Right ventricle myocardium superior (tissue), 1 donor: ENCODE measurements at places on chromosomes 7 and 10. TPM values are rescaled to one million over a fixed set of nuclear protein-coding genes. Genes with fewer than 3 reads are reported as not detected.
A peak's percentile ranks its signal among the peaks of the same experiment; 100 is the strongest.

DNA sequence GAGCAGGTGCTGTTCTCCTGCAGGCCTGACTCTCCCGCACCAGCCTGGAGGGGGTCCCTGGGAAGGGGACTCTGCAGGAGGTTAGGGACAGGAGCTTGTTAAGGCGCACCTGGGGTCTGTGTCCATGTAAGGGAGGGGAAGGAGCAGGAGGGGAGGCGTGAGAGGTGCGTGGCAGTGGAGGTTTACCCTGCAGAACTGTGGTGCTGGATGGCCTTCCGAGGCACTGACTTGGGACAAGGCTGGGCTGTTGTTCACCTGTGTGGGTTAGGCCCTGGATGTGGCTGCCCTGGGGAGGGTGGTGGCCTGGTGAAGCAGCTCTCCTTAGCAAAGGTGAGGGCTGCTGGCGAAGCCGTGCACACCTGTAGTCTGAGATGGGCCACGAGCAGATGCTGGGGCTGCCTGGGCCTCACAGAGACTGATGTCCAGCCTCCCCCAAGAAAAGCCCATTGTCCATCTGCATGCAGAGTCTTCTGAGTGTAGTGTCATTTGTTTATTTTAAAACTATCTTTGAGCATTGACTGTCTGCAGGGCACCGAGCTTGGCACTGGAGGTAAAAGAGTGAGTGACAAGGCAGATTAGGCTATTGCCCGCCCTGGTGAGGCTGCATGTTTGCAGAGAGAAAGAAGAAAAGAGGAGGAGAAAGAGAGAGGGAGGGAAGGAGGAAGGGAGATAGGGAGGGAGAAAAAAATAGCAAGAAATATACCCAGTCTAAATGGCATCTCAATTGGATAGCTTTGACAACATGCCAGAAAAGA is 225.3 kb downstream of the GLRX3 start:
- no peak for DNase-seq

DNA sequence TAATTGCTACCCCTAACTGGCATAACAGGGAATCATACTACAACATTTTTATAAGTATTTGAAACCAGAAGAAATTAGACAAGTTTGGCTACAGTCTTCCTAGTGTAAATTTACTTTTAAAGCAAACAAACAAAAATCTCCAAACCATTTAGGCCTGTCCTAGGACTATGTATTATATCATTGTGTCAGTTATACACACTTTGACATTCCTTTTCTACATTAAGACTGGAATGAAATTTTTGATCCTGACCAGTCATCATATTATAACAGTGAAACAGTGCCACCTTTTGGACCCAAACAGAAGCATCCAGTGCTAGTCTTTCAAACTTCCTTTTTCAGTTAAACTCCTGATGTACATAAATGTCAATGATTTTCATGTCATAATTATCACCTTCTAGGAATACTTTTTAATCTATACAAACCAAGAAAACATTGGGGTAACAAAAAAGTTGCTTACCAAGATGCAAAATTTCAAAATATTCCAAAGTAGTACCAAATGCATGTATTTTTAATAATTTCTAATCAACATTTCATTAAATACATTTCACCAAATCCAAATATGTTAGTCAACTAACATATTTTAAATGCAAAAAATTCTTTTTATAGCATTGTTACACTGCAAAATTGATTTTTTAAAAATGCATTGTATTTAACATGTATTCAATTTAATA is 75.7 kb downstream of the IMMP2L start:
- no peak for DNase-seq

The CYP2C8 gene
- total RNA-seq, result 0.22 TPM

The GALNT17 gene
- 72.1 TPM for total RNA-seq

- no peak for DNase-seq
These were observed 20.1 kb downstream of the RUNDC3B start for GRCh38 chr7:87648316-87648715.

The ZNF485 gene
- total RNA-seq, result 1.4 TPM

DNA sequence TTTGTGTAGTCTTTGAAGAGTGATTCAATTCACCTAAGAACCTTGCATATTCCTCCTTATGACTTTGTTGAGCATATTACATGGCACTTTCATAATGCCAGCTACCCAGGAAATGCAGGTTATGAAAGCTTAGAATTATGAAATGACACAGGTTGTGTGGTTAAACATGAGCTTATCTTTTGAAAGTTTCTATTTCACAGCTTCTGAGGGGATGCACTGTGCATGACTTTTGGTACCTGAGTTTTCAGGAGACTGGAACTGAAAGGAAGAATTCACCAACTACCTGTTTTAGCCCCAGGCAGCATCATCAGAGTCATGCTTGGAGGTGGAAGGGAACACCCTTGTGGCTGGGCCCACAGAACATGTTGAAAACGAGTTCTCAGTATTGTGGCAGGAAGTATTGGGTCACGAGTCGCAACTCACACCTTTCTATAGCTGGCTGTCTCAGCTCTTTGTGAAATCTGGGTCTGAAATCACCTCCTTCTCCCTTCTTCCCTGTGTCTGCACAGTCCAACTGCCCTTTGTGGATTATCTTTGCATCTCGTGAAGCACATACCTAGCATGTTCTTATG is 228.2 kb downstream of the PTEN start:
- no peak for DNase-seq

GRCh38 chr7:19401461-19401860 is 256.2 kb upstream of the FERD3L start:
- DNase-seq, result no peak

GRCh38 chr7:23863209-23863787 is 153.3 kb downstream of the STK31 start:
- no peak for DNase-seq

DNA sequence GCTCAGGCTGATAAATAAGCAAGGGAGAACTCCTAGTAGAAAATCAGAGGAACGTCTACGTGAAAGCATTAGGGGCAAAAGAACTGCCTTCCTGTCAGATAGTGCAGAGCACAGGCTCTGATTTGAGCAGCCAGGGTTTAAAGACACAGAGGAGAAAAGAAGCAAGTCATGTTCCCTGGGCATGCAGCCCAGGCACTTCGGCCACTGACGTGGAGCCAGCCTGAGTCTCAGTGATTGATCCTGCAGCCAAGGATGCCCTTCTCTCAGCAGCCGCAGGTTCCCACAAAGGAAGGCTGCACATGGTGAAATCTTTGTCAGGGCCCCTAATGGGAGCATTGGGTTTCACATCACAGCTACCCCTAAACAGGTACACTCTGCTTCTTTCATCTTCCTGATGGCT is 161.7 kb upstream of the HPS1 start:
- DNase-seq, result peak; percentile 48

The NUP205 gene
- total RNA-seq, result 13.0 TPM

DNA sequence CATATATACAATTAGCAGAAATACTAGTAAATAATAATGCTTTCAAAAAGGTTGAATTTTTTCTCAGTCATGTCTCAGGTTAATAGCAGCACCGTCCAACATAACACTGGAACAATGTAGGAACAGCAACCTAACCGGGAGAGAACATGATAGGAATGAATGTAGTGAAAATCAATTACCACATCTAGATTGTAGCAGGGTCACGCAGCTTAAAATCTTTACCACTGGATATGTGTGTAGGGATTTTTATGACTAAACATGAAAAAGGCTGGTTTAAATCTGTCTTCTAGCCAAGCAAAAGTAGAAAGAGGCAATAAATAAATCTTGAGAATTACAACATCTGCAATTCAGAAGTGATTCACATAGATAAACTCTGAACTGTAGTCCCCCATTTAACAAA is 326.0 kb downstream of the DGKB start:
- no peak for DNase-seq

The ERVW-1 gene
- total RNA-seq, result not detected

The ZNF37A gene
- 10.0 TPM for total RNA-seq

The CYP3A4 gene
- 0.70 TPM for total RNA-seq

DNA sequence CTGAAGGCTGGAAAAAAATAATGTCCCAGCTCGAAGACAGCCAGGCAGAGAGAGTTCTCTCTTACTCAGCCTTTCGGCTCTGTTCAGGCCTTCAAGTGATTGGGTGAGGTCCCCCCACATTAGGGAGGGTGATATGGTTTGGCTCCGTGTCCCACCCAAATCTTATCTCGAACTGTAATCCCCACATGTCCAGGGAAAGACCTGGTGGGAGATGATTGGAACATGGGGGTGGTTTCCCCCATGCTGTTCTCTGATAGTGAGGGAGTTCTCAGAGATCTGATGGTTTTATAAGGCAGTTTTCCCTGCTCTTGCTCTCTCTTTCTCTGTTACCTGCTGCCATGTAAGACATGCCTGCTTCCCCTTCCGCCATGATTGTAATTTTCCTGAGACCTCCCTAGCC is 36.6 kb upstream of the LEP start:
- DNase-seq, result no peak

- peak; percentile 52 for DNase-seq
These were observed 91.9 kb upstream of the JAZF1 start for GRCh38 chr7:28272461-28272877.

DNA sequence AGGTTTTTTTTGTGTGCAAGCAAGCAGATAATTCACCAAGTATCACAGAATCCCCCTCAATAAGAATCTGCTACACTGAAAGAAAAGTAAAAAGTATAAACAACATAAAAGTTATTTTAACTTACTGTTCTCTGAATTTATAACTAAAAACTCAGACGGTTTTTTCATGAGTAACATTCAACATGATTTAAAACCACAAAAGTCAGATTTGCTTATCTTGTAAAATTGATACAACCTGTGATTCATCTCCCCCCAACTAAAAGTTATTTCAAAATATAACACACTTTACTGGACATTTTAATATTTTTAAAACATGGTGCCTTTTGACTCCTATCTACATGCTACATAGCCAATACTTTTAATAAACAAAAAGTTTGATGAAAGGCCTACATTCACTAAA is 32.8 kb downstream of the TSPAN12 start:
- no peak for DNase-seq

- DNase-seq, result no peak
These were observed 4.6 kb downstream of the SFTPA2 start for GRCh38 chr10:79555354-79556309.

DNA sequence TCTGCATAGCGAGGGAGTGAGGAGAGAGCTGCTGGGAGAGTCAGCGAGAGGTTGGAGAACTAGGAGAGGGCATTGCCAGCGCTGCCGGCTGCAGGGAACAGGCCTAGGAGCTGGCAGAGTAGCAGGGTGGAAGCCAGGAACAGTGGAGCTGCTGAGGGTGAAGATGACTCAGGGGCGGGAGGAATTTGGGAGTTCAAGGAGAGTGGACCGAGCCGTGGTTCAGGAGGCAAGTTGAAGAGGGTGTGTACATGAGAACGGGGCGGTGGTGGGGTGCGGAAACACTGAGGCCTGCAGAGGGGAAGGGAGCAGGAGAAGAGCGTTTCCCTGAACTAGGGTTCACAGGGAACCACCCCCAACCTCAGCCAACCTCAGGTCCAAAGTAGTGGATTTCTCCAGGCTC is 31.5 kb downstream of the HIF1AN start:
- no peak for DNase-seq

DNA sequence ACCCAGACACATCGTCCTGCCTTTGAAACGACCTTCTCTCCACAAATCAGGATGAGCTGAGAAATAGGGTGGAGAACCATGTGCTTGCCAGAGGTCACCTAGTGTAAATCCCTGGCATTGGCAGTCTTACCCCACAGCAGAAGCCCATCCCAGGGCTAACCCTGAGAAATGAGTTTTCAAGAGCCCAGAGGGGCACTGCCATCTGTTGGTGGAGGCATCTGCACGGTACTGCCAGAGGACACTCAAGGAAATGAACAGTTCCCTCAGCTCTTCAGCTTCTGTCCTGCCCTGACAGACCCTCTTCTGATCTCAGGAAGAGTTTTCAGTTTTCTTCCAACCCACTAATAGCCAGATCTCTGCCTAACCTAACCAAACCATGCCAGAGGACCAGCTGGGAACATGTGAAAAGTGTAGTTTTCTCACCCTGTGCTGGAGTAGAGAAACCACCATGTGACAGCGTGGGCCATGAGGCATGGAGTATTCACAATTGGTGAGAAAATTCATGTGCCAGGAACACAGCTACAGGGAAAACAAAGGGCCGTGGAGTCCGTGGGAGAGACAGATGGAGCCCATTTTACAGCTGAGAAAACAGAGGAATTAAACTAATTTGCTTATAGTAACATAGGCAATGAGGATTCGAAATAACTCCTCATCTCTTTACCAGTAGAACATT is 37.7 kb upstream of the ITPRID1 start:
- no peak for DNase-seq

The CEP55 gene
- total RNA-seq, result 0.59 TPM

The DDC gene
- not detected for total RNA-seq

- no peak for DNase-seq
These were observed 25.2 kb downstream of the FOXK1 start for GRCh38 chr7:4707217-4707741.

- DNase-seq, result no peak
These were observed 740 bp downstream of the ANXA7 start for GRCh38 chr10:73413108-73413527.

DNA sequence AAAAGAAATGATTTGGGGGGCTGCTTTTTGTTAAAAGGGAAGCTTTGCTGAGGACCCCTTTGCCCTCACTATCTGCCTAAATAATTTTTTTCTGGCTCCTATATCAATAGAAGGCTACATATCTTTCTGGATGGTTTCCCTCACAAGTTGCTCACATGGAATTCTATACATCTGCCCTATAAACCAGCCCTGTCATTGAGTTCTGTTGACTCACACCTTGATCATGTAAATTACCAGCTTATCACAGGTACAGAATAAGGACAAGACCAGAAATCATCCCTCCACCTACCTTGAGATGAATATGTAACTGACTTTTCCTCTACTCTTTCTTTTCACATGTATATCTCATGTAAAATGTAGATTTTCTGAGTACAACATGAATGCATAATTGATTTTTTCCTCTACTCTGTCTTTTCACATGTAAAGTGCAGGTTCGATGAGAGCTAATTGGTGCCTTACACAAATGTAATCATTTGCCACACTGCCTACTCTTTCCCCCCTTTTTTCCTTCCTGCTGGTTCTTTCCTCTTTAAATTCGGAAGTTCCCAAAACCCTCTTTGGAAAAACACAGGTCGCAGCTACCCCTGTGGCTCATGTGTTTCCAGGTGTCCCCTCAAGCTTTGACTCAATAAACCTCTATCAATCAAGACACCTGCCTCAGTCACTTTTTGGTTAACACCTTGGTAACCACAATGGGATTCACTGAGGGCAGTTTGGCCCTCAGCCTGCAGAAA is 12.5 kb downstream of the CYP3A43 start:
- no peak for DNase-seq

The HMX3 gene
- not detected for total RNA-seq

- no peak for DNase-seq
These were observed 123.3 kb upstream of the LSM8 start for GRCh38 chr7:118060692-118061091.

The AKR1C4 gene
- not detected for total RNA-seq
